ENCODE measurements at places on chromosomes 1 and 21. TPM values are rescaled to one million over a fixed set of nuclear protein-coding genes. Genes with fewer than 3 reads are reported as not detected.

- no peak for DNase-seq
These were observed 345.1 kb upstream of the SNX7 start for GRCh38 chr1:98316286-98316905.

- DNase-seq, result no peak
These were observed 190.2 kb upstream of the LRRC7 start for GRCh38 chr1:69377507-69377906.

- no peak for DNase-seq
These were observed 36.3 kb downstream of the DHCR24 start for GRCh38 chr1:54850737-54851136.

GRCh38 chr1:83102630-83103071 lies 896.3 kb downstream of the TTLL7 start:
- no peak for DNase-seq

- DNase-seq, result no peak
These were observed 561 bp downstream of the CD1E start for GRCh38 chr1:158354255-158354654.

DNA sequence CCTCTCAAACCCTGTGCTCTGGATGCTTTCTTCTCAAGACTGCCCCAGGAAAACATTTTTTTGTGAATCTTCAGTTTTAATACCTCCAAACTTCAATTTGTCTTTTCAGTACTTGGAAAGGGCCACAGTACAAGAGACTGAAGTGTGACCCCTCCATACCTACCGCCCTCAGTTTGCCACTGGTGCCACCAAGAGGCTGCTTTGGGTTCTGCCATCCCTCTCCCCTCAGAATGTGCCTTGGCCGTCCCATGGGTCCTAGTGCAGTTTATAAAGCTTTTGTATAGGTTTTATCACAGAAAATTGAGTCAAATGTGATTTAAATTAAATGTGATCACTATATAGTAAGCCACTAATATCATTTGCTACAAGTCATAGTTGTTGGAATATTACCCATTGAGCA lies 60.8 kb upstream of the PGD start:
- no peak for DNase-seq

- DNase-seq, result no peak
These were observed 36.5 kb downstream of the IVNS1ABP start for GRCh38 chr1:185280589-185280988.

- DNase-seq, result no peak
These were observed 9.8 kb upstream of the SSBP3 start for GRCh38 chr1:54415991-54416390.

DNA sequence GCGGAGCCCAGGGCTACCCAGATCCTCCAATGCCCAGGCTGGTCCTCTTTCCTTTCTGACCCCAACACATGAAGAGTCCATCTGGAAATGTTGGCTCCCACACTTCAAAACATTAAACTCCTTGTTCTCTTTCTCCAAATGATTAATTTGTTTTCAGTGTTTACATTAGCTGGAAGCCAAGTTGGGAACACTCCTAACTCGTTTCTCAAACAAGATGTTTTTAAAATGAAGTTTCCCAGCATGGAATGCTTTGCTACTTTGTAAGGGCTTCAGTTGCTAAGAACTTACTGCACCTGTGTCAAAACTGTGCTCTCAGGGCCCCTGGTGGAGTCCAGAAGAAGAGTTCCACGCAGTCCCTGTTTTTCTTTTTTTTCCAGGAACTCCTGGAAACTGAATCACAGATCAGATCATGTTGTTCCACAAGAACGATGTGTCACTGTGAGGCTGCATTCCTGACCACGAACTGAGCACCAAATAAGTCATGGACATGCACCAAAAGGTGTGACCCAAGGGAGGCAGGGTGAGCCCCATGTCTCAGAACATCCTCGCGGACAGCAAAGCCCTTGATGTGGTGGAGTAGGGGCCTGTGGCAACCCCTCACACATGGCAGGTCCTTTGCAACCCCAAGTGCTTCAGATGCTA lies 257.3 kb downstream of the KCNJ6 start:
- no peak for DNase-seq

The TACSTD2 gene
- 21.2 TPM for total RNA-seq

- DNase-seq, result no peak
These were observed 2.5 kb downstream of the PHLDA3 start for GRCh38 chr1:201466492-201466891.

GRCh38 chr1:21381354-21381753 lies 58.6 kb upstream of the NBPF3 start:
- no peak for DNase-seq

GRCh38 chr1:91011726-91012125 lies 10.1 kb downstream of the ZNF644 start:
- no peak for DNase-seq

DNA sequence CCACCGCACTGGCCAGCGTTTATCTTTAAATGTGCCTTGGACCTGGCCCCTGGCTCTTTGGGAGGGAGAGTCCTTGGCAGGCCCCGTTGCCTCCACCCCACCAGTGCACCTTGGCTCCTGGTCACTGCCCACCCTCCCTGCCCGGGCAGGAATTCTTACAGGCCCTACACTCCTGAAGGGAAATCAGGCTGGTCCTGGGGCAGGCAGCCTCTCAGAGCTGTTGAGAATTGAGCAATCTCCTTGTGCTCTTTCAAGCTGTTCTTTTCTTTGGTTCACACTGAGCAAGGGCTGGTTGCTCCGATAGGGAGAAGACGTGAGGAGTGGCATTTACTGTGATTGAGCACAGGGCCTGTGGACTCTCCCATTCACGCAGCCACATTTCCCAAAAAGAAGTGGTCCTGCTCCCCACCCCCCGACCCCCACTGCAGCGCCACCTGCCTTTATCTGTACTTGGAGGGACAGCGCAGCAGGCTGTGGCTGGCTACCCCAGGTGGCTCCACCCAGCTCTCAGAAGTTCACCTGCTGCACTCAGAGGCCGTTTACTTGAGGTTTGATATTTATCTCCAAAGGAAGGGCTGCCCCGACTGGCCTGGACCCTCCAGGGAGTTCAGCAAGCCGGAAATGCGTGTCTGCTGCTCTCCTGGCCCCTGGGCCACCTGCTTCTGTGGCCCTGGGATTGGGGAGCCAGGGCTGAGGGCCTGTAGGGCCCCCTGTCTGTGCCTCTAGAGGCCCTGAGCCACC lies 47.8 kb downstream of the SKI start:
- DNase-seq, result no peak
